ENCODE measurements at places on chromosomes 12 and 14.
A peak's percentile ranks its signal among the peaks of the same experiment; 100 is the strongest.

- no peak for DNase-seq
Observed at GRCh38 chr12:111111681-111112080, 191.3 kb upstream of the MYL2 start.

- peak; percentile 63 for DNase-seq
Observed at GRCh38 chr14:51554339-51554920, 97.3 kb upstream of the FRMD6 start.

DNA sequence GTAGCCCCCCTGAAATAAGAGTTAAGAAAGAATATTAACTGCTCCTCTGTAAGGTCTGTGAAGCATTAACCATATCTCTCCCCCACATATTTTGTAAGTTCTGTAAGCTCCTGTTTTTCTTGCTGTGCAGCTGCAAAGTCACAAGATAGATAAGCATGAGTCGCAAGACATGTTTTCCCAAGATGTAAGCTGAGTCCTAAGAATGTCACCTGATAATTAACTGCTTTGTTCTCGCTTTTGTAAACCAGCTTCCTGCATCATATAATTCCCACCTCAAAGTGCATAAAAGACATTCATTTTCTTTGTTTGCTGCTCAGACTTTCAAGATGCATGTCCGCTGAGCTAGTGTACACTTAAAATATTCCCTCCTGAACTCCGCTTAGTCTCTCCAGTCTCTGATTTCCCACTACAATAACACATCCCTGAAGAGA lies 27.0 kb upstream of the PHC1 start:
- DNase-seq: no peak

- DNase-seq: no peak
Observed at GRCh38 chr12:94133964-94134795, 14.2 kb upstream of the PLXNC1 start.

DNA sequence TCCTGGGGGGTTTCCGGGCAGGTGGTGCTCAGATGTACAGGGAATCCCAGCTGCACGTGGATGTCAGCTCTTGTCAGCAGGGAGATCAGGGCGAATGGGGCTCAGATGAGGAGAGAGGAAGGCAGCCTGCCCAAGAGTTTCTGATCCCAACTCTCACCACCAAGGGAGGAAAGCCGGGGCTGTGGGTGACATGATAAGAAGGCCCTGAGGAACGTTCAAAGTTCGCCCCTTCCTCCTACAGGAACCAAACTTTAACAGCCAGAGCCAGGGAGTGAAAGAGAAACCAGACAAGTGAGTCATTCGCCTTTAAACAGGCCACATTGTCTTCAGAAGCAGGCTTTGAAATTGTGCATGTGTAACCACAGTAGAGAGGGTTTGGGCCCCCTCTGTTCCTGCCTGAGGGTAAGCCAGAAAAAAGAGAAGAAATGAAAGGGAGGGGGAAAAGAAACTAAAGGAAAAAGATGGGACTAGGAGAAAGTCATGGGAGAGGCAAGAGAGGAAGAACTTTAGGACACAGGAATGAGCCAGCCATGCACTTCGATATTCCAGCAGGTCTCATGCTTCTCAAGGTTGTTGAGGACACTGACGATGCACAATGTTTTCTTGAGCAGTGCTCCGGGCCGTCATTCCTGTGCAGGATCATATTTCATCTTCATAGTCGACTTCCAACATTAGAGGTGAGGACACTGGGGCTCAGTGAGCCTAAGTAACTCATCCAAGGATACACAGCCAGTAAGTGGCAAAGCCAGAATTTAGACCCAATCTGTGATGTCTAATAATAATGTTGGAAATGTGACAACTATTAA lies 691.4 kb upstream of the TBX3 start:
- DNase-seq: peak; percentile 48

DNA sequence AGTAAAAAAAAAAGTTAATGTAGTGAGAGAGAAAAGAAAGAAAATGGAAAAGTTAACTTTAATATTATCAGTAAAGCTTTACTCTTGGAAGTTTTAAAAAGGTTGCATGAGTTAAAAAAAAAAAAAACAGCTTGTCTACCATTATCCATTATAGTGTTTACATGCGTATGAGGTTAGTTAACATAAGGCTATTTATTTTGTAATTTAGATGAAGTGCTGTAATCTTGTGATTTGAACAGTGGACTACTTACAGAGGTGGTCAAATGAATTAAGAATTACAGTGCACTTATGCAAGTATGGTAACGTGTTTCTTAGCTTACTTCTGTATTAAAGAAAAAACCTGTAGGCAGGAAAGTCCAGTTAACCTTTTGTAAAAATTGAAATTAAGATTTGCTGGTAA lies 30.7 kb downstream of the WASHC4 start:
- DNase-seq: no peak

- no peak for DNase-seq
Observed at GRCh38 chr14:69154779-69155178, 1.9 kb upstream of the DCAF5 start.

DNA sequence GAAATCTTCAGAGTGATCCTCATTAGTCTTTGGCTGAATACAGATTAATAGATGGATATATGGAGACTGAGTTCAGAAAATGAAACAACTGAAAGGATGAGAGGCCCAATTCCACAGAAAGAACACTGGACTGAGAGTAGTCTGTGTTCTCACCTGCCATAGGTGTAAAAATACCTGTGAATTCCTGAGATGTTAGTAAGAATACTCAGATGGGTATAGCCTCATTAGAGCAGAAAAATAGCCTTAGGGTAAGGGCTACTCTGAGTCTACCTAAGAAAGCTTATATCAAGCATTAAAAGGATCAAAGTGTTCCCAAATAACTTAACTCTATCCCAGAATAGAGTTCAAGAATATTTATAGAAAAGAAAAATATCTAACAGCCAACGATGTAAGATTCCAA lies 1510.3 kb upstream of the SEL1L start:
- no peak for DNase-seq

DNA sequence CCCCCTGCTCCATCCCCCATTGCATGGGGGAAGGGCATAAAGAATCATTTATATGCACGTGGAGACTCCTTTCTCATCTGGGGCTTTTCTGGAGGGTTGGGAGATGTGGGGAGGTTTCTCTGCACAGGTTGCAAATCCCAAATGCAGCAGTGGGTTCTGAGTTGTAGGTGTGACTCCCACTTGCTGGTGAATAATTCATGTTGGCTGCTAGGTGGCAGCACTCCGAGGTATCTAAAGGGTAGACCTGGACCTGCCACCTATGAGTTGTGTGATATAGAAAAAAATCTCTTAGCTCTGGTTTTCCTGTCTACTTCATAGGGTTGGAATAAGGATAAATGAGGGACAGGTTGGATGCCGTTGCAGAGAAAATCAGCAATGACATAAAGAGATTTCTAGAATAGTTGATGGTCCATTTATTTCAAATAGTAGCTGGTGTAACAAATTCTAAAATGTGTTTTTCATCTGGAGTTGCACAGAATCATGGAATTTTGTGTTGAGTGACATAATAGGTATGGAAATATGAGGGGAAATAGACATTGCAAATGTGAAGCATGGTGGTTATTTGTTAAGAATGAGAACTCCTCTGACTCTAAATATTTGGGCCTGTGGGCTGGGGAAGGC lies 4.6 kb downstream of the MARCHF9 start:
- no peak for DNase-seq

GRCh38 chr12:76871082-76871481 lies 7.7 kb downstream of the CSRP2 start:
- DNase-seq: no peak
